Psoas muscle (tissue), 8 donors: ENCODE measurements at places on chromosomes 2 and 18. TPM values are rescaled to one million over a fixed set of nuclear protein-coding genes. Genes with fewer than 3 reads are reported as not detected.

ST6GAL2 gene
- 0.17 TPM for total RNA-seq

CNTNAP5 gene
- not detected for total RNA-seq

DSC3 gene
- 0.06 TPM for total RNA-seq

PAX3 gene
- total RNA-seq = 19.3 TPM

GIGYF2 gene
- 64.5 TPM for total RNA-seq

GRCh38 chr2:239882781-239883180 is 142.4 kb downstream of the NDUFA10 start:
- no peaks in the 10 kb centered on the region for H3K36me3 ChIP-seq
- H3K27me3 ChIP-seq = no peaks in the 10 kb centered on the region
- peaks cover 3% of the 10 kb centered on the region for H3K4me1 ChIP-seq
- H3K4me3 ChIP-seq = no peak overlapping the region
- DNase-seq = no peak

DNA sequence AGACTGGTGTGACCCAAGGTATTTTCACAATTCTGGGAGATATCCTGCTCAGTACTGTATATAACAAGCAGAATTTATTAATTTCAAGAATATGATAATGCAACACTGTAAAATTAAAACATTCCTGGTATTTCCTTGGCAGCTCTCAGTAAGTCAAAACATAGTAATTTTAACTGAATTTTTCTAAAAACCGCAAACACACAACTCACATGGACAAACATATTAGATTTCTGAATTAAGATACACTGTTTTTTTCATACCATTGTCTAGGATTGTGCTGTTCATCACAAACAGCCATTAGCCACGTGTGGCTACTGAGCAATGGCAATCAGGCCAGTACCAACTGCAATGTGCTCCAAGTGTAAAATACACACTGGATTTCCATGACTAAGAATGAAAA is 29.6 kb downstream of the LPIN2 start:
- H3K27ac ChIP-seq = no peak overlapping the region
- H3K36me3 ChIP-seq = no peaks in the 10 kb centered on the region
- no peak for DNase-seq

DNA sequence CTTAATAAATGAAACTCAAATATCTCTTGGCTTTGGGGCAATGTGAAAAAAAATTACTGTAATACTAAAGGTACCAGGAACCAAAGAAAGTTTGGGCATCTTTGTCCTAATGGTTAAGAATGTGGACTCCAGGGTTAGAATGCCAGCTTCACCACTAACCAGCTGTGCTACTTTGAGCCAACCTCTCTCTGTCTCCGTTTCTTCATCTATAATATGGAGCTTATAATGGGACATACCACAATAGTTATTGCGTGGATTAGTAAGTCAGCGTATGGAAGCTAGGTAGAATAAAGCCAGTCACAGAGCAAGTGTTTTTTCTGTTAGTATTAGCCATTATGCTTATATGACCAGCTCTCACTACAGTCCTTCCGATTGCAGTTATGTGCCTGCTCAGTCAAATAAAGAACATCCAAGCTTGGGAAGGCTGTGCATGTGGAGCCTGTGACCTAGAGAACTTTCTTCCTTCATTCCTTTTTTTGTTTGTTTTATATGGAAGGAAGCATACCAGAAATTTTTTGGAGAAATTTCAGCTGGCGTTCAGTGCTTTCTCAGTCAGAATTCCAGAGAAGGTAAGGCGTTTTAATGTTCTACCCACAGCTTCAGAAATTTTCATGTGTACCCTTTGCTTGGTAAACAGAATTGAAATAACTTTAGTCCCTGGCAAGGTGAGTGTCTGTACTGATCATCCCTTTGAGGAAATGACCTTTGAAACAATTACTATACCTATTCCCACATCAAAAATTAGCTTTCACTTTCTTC is 114.0 kb upstream of the RND3 start:
- no peak overlapping the region for H3K4me3 ChIP-seq
- no peaks in the 10 kb centered on the region for H3K4me1 ChIP-seq
- H3K27ac ChIP-seq = no peak overlapping the region
- H3K36me3 ChIP-seq = no peaks in the 10 kb centered on the region

DNA sequence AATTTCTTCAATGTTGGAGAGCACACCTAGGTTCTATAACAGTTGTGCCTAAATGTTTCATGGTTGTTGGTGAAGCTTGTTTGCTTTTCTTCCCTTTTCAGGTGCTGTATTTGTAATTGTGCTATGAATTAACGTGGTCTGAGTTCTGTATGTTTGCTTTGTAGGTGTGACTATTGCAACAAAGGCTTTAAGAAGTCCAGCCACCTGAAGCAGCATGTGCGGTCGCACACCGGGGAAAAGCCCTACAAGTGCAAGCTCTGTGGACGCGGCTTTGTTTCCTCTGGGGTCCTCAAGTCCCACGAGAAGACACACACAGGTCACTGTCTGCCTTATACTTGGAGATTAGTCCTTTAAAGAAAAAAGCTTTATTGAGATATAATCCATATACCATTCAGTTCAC is 91.2 kb downstream of the ZNF236 start:
- no peaks in the 10 kb centered on the region for H3K27me3 ChIP-seq
- no peaks in the 10 kb centered on the region for H3K4me1 ChIP-seq
- H3K36me3 ChIP-seq = peaks cover 96% of the 10 kb centered on the region

DNA sequence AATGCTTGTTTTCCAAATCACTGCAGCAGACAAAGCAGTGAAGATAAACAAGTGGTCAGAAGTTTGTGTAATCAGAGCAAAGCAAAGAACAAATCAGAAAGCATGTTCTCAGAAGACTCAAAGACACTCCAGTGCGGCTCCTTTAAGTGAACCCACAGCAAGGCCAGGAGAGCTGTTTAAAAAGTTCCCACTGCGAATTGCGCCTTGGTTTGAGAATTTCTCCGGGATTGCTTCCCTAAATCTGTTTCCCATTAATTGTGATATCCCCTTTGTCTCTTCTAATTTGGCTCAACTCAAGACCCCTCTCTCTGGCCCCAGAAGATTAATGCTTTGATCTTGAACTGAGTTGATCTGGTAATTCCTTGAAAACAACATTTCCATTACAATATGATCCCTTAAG is 122.4 kb upstream of the BCL2L11 start:
- H3K27me3 ChIP-seq = no peaks in the 10 kb centered on the region
- no peak overlapping the region for H3K27ac ChIP-seq
- no peaks in the 10 kb centered on the region for H3K36me3 ChIP-seq
- H3K4me1 ChIP-seq = no peaks in the 10 kb centered on the region
- DNase-seq = no peak

- no peaks in the 10 kb centered on the region for H3K36me3 ChIP-seq
- no peak overlapping the region for H3K27ac ChIP-seq
- no peaks in the 10 kb centered on the region for H3K27me3 ChIP-seq
- H3K4me3 ChIP-seq = no peak overlapping the region
- no peaks in the 10 kb centered on the region for H3K4me1 ChIP-seq
Measured at GRCh38 chr18:2642771-2643170, 12.8 kb upstream of the SMCHD1 start.

- DNase-seq = no peak
- H3K27me3 ChIP-seq = no peaks in the 10 kb centered on the region
- H3K4me3 ChIP-seq = no peak overlapping the region
Measured at GRCh38 chr2:172817411-172817810, 81.8 kb downstream of the RAPGEF4 start.

- no peaks in the 10 kb centered on the region for H3K4me1 ChIP-seq
- no peak overlapping the region for H3K27ac ChIP-seq
- H3K27me3 ChIP-seq = no peaks in the 10 kb centered on the region
- H3K36me3 ChIP-seq = no peaks in the 10 kb centered on the region
Measured at GRCh38 chr2:166814335-166814734, 73.9 kb upstream of the XIRP2 start.

DNA sequence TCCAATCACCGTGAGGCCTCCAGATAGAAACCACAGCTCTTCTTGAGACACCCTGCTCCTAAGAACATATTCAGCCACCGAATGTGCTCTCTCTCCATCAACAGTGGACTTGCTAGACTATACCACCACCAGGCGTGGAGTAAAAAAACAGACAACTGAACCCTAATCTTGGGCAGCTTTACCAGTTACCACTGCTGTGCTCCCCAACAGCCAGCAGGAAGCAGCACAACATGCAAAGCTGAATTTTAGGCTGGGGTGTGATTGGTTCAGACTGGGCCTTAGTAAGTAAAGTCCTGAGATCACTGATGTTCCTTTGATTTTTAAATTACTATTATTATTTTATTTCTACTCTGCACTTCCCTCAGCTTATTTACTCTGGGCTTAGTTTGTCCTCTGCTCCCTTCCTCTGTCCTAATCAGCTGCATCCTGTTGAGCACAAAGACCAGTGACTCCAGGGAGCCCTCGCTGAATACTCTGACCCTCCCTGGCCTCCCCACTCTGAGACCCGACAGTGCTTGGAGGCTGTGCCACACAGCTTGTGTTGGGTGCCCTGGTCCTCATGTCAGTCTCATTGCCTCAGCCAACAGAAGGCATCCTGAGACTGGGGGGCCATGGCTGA is 21.9 kb downstream of the MRPL35 start:
- no peak overlapping the region for H3K27ac ChIP-seq
- H3K4me3 ChIP-seq = no peak overlapping the region
- peaks cover 43% of the 10 kb centered on the region for H3K4me1 ChIP-seq
- H3K36me3 ChIP-seq = peaks cover 7% of the 10 kb centered on the region
- no peaks in the 10 kb centered on the region for H3K27me3 ChIP-seq

- H3K27ac ChIP-seq = no peak overlapping the region
- no peaks in the 10 kb centered on the region for H3K4me1 ChIP-seq
- H3K4me3 ChIP-seq = no peak overlapping the region
- DNase-seq = no peak
- no peaks in the 10 kb centered on the region for H3K36me3 ChIP-seq
Measured at GRCh38 chr2:171187819-171188218, 27.1 kb upstream of the TLK1 start.

DNA sequence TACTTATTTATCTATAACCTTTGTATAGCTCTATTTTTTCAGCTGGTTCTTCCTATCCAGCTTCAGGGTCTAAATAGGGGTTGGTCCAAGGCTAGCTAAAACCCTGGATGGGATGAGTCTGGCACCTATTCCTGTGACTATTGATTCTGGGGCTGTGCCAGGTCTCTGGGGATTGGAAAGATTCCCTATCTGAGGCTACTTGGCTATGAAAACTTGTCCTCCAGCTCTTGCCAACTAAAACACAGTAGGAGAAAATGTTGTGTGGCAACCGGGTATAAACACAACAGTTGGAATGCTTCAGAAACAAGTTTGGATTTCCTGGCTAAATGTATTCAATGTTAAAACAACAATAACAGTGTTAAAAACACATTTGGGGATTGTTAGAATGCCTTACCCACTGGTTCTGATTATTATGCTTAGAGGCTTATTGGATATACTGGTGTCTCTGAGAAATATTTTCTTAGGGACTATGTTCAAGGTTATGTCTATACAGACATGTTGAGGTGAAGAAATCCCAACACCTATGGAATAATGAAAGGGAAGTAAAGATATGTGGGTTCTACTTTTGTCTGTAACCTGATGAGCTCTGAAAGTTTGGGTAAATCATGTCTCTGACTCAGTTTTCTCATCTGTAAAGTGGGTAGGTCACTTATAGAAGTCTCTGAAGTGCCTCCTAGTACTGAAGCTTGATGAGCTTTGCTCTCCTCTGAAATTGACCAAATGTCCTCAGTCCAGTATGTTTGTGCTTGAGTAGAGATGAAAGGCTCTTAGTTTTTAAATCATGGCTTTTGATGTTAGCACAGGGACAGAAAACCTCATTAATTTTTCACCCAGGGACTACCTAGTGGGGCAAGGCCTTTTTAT is 460.7 kb downstream of the MTX2 start:
- H3K27me3 ChIP-seq = no peaks in the 10 kb centered on the region
- H3K27ac ChIP-seq = no peak overlapping the region
- H3K36me3 ChIP-seq = no peaks in the 10 kb centered on the region
- no peak for DNase-seq

- no peak overlapping the region for H3K27ac ChIP-seq
- no peaks in the 10 kb centered on the region for H3K27me3 ChIP-seq
- H3K4me1 ChIP-seq = no peaks in the 10 kb centered on the region
- no peaks in the 10 kb centered on the region for H3K36me3 ChIP-seq
Measured at GRCh38 chr2:132804051-132804450, 134.0 kb upstream of the LYPD1 start.

DNA sequence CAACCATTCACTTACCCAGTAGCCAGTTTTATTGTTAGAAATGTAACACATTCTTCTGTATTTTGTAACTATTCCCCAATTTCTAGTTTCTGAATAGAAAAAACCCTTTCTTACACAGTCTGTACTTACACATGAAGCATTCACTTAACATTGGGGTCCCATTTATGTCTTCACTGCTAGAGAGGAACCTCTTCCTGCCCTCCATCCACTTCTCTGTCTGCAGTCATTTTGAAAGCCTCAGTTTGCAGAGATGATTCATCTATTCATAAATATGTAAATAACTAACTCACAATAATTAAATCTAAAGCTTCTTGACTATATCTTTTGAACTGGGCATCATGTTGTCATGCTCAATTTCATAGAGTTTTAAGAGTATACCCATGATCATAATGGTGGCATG is 55.9 kb downstream of the ZRANB3 start:
- H3K27ac ChIP-seq = no peak overlapping the region
- no peak overlapping the region for H3K4me3 ChIP-seq
- DNase-seq = no peak
- H3K4me1 ChIP-seq = no peaks in the 10 kb centered on the region
- H3K27me3 ChIP-seq = no peaks in the 10 kb centered on the region

DNA sequence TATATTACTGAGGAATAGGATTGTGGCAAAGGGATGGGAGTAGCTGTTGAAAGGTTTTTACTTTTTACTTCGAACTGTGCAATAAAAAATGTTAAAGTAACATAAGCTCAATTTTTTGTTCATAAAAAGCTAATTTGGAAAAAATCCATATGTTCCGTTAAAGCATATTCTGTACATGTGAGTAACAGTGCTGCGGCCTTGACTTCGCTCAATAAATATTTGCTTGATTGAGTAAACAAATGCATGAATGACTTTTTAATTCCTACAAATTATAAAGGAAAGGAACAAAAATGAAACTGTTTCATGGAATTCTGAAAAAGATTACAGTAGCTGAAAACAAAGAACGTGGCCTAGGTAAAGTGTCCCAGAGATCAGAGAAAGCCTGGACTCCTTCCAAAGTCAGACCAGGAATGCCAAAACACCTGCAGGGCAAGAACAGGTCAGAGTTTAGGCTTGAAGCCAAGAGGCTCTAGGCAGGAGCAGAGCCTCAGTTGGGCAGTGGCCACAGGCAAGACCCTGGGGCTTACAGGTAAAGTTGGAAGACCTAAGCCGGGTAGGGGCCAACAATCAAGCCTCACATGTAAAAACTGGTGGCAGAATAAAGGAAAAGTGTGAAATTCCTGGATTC is 44.3 kb upstream of the FIGN start:
- no peaks in the 10 kb centered on the region for H3K4me1 ChIP-seq
- H3K4me3 ChIP-seq = no peak overlapping the region
- DNase-seq = no peak
- H3K36me3 ChIP-seq = no peaks in the 10 kb centered on the region
- no peaks in the 10 kb centered on the region for H3K27me3 ChIP-seq
- H3K27ac ChIP-seq = no peak overlapping the region

GRCh38 chr2:888211-888801 is 62.3 kb upstream of the SNTG2 start:
- H3K27ac ChIP-seq = no peak overlapping the region
- no peak overlapping the region for H3K4me3 ChIP-seq
- peaks cover 6% of the 10 kb centered on the region for H3K27me3 ChIP-seq
- no peak for DNase-seq
- no peaks in the 10 kb centered on the region for H3K4me1 ChIP-seq
